NCI-H748 treated with DMSO at 0.1 percent for 48 hours (cell line): ENCODE measurements at places on chromosomes 16 and 17.
A peak's percentile ranks its signal among the peaks of the same experiment; 100 is the strongest.

DNA sequence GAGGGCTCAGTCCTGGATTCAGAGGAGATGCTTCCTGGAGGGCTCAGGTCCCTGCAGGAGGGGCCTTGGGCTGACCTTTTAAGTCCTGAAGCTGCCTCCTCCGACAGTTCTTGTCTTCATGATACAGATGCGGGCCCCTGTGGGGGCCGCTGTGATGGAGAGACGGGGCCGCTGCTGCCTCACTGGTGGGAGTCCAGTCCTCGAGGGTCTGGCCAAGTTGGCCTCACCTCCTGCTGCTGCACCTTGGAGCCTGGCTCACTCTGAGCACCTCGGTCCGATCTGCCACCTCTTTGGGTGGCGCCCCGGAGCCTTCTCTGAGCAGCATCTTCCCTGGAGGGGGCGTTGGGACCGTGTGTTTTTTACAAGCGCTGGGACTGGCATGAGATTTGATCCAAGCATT, 79.1 kb downstream of the KLHDC4 start:
- no peak for DNase-seq

DNA sequence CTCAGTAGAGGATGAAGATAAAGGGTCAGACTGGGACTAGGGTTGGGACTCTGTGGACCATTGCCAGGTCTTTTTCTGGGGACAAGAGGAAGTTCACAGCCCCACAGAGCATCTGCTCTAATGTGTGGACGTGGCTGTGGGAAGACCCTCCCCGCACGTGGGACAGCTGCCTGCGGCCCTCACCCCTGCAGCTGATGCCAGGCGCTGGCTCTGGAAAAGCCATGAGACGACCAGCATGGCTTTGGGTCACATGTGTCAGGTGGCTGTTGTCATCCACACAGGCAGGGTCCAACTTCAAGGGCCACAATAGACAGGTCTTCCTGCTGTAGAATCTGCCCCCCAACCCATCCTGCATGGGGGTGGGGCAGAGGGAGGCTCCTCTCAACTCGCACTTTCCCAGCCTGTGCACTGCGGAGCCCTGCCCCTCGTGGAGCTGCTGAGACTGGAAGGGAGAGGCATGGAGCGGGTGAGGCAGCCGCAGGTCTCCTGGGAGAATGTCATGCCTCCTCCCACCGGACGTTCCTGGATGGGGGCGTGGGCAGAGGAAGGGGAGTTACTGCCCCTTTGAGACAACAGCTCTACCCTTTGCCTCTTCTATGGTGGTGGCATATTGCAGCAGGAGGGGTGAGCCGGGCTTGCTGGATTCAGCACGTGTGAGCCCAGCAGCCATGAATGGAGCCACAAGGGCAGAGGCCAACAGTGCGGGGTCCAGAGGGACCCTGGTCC, 53.4 kb downstream of the PIMREG start:
- DNase-seq = no peak

DNA sequence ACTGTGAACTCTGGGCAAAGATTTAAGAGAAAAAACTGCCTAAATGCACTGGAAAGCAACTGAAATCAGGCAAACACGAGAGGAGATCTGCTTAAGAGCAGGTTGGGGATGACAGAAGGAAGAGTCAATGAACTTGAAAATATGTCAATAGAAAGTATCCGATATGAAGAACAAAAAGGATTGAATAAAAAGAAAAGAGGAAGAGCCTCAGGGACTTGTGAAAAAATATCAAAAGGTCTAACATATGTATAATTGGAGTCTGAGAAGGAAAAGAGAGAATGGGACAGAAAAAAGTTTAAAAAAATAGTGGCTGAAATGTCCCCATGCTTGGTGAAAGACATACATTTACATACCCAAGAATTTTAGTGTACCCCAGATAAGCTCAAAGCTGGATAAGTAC, 195.5 kb downstream of the COPRS start:
- no peak for DNase-seq

- DNase-seq = no peak
These were observed 665.6 kb upstream of the SOX9 start for GRCh38 chr17:71455219-71455618.

GRCh38 chr16:57039148-57039812, 49.9 kb downstream of the NLRC5 start:
- no peak for DNase-seq

DNA sequence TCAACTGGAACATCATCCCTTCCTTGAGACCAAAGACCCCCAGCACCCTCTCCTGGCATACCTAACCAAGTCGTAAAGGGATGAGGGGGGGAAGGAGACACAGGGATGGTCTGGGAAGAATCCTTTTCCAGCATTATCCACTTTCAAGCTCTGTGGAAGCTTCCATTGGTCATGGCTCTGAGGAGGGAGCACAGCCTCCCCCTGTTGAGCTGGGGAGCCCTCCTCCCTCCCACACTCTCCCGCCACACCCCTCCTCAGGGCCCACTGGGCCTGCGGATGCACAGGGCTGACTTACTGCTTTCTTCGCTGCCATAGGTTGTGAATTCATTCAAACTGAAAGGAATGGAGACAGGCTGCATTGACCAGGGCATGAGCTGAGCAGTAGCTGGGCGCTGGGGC, 12.4 kb downstream of the CSF3 start:
- no peak for DNase-seq

- no peak for DNase-seq
These were observed 500 bp downstream of the COX6A2 start for GRCh38 chr16:31427441-31428278.

- DNase-seq = no peak
These were observed 6.5 kb downstream of the SNRNP25 start for GRCh38 chr16:60166-60565.

- DNase-seq = no peak
These were observed 184.1 kb downstream of the PMP22 start for GRCh38 chr17:15081008-15081407.

DNA sequence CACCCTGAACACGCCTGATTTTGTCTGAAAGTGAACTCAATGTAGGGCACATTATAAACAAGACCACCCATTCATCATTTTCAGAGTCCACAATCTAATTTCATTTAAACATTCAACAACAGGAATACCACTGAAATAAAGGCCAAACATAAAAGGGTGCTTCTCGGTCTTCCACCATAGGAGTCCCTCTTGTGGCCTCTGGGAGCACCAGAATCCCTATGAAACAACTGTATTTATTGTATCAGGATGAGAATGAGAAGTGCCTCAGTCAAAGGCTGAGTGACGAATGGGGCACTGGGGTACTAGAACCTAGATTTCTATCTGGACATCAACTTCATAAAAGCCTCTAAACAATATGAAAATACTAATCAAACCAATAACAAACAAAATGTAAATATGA, 40.4 kb downstream of the NXPH3 start:
- no peak for DNase-seq

- no peak for DNase-seq
These were observed 109.7 kb downstream of the C16orf95 start for GRCh38 chr16:87207509-87207908.

- DNase-seq = no peak
These were observed 27.7 kb downstream of the CDIP1 start for GRCh38 chr16:4510747-4511426.

DNA sequence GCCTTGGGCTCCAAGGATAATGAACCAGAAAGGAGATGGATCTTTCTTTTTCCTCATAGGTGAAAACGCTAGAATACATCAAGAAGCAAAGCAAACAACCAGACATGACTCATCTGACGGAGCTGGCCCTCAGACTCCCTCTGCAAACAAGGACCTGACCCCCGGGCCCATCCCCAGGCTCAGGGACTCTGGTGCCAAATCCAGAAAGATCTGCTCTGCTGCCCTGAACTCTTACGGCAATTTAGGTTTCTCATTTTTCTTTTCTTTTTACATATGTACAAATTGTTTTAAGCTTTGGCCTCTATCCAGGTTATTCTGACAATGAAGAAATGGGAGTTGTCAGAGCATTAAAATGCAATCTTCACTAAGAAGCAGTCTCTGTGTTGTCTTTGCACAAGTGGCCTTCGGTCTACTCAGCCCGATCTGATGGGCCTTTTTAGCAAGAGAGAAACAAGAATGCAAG, 17.7 kb downstream of the KNOP1 start:
- DNase-seq = no peak

- DNase-seq = no peak
These were observed 4.6 kb upstream of the ADCY7 start for GRCh38 chr16:50261707-50262235.

DNA sequence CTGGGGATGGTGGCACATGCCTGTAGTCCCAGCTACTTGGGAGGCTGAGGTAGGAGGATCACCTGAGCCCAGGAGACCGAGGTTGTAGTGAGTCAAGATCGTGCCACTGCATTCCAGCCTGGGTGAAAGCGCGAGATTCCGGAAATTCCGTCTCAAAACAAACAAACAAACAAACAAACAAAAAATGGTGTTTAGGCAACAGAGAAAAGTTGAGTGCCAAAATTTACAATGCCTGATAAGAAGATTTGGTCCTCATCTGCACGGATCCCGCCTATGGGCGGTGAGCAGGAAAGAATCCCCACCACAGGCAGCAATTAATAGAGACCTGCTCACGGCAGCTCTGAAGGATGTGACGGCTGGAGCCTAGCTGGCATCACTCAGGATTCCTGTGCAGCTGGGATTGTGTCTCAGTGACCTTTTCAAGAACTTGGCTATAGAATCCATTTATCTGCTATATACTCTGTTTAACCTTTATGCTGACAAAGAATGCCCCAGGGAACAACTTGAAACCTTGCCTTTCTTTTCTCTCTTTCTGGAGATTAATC, 14.0 kb upstream of the TEX2 start:
- no peak for DNase-seq

DNA sequence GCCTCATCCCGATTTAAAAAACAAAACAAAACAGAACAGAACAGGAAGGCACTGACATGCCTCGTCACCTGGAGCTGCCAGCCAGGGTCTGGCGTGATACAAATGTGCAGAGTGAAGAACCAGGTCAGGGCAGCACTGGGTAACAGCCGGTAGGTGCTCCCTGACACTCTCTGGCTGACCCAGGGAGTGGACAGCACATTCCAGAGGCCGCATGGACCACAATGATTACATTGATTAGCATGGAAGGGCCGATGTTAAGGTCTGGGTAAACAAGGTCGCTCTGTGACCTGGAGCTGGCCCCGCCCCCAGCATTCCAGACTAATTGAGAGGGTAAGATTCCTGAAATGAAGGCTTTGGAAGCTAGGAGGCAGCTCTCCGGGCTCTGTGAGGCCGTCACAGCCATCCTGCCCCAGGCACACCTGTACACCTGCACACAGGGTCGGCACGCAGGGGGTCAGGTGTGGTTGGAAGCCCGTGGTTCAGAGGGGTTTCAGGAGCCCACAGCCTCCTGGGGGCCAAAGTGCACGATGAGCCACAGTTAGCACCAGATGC, 21.4 kb downstream of the PIEZO1 start:
- no peak for DNase-seq

DNA sequence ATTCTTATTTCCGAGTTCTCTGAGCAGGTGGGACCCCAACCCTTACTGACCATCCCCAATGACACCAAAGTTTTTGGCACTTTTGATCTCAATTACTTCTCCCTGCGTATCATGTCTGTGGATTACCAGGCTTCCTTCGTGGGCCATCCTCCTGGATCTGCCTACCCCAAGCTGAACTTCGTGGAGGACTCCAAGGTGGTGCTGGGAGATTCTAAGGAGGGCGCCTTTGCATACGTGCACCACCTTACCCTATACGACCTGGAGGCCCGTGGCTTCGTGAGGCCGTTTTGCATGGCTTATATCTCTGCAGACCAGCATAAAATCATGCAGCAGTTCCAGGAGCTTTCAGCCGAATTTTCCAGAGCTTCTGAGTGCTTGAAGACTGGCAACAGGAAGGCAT, 868 bp downstream of the SMCR8 start:
- no peak for DNase-seq

- peak; percentile 62 for DNase-seq
These were observed 8.2 kb upstream of the FOXN1 start for GRCh38 chr17:28497931-28498330.

DNA sequence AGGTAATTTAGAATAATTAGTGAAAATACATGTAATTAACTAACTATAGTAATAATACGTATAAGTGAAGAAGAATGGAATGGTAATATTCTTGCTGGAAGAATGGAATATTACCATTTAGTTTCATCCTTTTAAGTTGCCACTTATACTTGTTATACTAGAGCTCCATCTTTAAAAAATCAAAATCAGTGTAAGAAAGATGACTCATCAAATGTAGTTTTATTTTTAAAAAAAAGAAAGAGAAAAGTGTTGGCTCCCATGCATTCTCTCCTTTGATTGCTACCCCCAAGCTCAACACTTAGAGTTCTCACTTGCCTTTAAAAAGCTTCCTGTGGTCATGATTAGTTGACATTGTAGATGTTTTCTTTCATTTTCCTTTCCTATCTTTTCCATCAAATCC, 82.4 kb upstream of the KIF2B start:
- DNase-seq = no peak

GRCh38 chr17:42944211-42944610, 20.0 kb downstream of the AARSD1 start:
- no peak for DNase-seq
